ENCODE measurements at places on chromosomes 1 and 21.

DNA sequence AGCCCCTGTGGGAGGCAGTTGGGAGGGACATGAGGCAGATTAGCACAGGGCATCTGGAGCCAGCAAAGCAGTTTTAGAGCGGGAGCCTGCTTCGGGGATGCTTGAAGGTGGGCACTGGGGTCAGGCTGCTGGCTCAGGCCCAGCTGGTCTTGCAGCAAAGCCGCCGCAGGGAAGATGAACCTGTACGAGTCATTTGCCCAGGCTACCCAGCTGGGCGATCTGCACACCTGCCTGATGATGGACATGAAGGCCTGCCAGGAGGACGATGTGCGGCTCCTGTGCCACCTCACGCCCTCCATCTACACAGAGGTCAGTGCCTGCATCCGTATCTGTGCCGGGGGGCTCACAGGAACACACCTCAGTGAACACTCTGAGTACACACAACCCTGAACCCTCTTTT, 7.7 kb upstream of the SLC27A3 start:
- no peak for DNase-seq

DNA sequence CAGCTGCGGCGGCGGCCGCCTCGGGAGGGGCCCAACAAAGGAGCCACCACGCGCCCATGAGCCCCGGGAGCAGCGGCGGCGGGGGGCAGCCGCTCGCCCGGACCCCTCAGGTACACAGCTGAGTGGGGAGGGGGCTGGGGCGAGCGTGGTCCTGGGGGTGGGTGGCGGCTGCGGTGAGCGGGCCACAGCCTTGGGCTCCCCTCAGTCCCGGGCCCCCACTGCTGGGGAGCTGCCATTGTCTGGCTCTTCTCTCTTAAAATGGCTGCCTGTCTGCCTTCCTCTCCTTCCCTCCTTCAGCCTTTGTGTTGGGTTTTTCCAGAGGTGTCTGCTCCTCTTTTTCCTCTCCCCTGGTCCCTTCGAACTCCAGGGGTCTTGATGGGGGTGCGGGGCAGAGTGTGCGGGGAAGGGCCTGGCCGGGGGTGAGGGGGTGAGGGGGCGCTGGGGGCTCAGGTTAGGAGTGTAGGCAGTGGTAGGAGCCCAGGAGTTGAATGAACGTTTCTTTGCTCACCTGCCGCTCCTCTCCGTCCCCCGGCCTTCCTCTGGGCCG, 1.7 kb downstream of the ARID1A start:
- no peak for DNase-seq

GRCh38 chr1:70465911-70466310, 54.8 kb downstream of the CTH start:
- DNase-seq = no peak

DNA sequence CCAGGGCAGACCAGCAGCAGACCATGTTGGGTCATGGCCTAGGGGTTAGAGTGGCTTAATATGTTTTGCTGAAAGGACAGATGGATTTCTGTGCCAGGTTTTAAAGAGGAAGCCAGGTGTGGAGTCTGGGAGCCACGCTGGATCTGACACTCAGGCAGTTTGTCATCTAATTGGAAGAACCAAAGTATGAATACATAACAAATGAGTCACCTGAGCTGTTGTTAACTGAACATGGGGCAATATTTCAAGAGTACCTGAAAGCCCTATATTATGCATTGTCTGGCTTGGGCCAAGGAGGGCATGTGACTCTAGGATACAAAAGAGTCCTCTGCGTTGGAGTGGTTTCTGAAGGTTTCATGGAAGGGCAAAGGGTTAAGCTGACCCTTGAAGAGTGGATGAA, 70.6 kb downstream of the LMO4 start:
- no peak for DNase-seq

DNA sequence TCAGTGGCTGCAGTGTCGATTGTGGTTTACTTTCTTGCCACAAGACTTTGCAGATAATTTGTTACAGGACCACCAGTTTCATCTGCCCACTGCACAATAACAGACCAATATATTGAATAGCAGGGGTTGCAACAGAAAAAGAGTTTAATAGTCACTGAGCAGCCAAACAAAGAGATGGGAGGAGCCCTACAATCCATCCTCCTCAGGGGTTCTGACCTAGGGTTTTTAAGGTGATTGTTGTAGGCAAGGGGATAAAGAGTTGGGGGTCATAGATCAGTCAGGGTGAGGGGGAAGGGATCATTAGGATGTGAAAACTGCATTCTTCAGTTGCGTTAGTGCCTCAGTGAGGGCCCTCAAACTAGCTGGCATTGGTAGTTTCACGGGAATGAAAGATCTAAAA, 110.7 kb upstream of the OLFM3 start:
- DNase-seq = no peak

- DNase-seq = no peak
Observed at GRCh38 chr1:162200096-162200847, 130.8 kb downstream of the NOS1AP start.

- DNase-seq = no peak
Observed at GRCh38 chr1:106536741-106537140, 519.7 kb upstream of the PRMT6 start.

DNA sequence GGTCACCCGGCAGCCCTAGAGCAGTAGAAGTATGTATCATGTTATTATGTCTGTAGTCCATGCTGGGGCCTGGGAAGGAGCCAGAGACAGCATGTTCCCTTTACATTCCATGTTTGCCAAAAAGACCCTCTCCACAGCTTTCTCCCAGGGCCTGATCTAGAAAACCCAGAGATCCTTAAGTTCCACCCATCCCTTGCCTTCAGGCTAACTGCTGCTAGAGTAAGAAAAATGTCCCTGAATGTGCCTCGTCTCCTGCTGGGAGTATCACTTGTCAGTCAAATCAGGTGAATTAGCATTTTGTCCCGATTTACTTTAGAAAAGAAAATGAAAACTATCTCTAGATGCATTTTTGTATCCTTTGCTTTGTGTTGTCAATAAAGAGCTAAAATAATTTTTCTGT, 13.3 kb upstream of the MRPS14 start:
- no peak for DNase-seq

- no peak for DNase-seq
Observed at GRCh38 chr1:83583351-83584014, 415.4 kb downstream of the TTLL7 start.

GRCh38 chr21:33046455-33046854, 20.7 kb downstream of the OLIG2 start:
- no peak for DNase-seq

DNA sequence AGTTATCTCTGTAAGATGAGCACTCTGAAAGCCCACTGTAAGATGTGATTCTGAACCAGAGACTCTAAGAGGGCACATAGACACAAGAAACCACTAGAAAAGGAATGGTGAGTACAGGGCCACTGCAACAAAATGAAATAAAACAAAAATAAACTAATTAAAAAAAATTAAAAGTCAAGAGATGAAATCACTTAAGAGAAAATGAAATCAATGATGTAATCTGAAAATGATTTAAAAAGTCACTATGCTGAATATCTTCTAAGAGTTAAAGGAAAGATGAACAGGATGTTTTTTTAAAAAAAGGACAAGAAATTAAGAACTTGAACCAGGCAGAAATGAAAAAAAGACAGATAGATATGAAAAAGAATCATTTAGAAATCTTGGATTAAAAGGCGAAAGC, 110.6 kb upstream of the OLIG2 start:
- DNase-seq = no peak

GRCh38 chr21:35280231-35280630, 231.1 kb upstream of the RUNX1 start:
- DNase-seq = no peak

GRCh38 chr1:165355977-165356811, at the start of gene LMX1A:
Gene LMX1A, minus strand, starts transcription at chr1:165356715. Its CDS starts 1,156 bp downstream, at chr1:165355559.
- peak; percentile 20 for DNase-seq

- DNase-seq = no peak
Observed at GRCh38 chr1:35558374-35559316, 1.0 kb downstream of the NCDN start.

DNA sequence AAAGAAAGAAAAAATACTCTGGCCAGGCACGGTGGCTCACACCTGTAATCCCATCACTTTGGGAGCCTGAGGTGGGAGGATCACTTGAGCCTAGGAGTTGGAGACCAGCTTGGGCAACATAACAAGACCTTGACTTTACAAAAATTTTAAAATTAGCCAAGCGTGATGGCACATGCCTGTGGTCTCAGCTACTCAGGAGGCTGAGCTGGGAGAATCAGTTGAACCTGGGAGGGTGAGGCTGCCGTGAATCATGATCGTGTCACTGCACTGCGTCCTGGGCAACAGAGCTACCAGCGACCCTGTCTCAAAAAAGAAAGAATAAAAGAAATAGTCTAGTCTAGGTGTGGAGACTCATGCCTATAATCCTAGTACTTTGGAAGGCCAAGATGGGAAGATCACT, 22.3 kb downstream of the RRP1B start:
- DNase-seq = no peak

DNA sequence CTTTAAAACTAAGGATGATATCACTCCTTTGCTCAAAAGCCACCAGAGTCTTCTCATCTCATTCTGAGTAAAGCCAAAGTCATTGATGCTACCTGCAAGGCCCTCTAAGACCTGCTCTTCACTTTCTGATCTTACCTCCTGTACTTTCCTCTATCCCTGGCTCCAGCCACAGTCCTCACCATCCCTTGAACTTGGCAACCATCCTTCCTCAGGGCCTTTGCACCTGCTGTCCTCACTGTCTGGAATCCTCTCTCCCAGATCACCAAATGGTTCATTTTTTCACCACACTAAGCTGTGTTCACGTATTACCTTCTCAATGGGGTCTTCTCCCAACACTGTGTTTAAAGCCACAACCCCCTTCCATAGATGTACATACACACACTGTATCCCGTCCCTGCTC, 4.3 kb upstream of the PHLDA3 start:
- DNase-seq = no peak

GRCh38 chr21:42097860-42098454, 26.8 kb downstream of the UMODL1 start:
- DNase-seq = peak; percentile 38

- no peak for DNase-seq
Observed at GRCh38 chr1:1427820-1428148, 6.7 kb upstream of the ANKRD65 start.

GRCh38 chr1:193283016-193283415, 96.6 kb upstream of the B3GALT2 start:
- no peak for DNase-seq

DNA sequence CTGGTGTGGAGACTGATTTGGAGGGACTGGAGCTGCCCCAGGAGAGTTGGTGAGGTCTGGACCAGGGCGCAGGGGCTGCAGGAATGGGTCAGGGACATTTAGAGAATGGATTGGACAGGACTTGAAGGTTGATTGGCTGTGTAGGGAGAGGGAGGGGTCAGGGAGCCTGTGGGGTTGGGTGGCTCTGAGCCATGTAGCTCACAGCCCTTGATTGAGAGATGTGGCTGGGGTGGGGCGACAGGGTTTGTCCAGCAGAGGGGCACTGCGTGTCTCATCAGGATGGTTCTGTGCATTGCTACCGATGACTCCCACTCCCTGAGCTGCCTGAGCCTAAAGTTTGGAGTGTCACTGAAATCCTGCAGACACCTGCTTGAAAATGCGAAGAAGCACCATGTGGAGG, 12.1 kb downstream of the AZIN2 start:
- DNase-seq = no peak

DNA sequence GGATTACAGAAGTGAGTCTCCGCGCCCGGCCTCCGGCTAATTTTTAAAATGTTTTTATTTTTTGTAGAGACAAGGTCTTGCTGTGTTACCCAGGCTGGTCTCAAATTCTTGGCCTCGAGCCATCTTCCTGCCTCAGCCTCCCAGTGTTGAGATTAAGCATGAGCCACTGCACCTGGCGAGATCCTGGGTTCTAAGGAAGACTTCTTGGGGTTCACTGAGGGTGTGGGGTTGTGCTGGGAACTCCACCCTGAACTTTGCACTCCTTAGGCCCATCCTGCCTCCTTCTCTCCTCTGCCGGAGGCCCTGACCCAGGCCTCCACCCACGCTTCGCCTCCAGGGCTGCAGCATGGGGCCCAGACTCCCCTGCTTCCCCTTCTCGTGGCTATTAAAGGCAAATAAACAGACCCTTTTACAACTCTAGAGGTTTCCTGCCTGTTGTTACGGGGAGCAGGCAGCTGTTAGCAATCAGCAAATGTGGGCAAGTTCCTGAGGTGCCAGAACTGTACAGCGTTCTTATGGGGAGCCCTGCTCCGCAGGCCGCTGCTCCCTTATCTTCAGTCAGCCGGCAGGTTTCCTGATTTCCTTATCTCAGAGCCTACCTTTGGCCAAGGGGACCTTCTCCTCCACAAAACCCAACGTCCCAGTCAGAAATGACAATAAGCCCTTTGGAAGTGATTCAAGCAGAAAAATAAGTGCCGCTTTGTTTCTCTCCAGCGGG, 41.0 kb upstream of the LIN9 start:
- DNase-seq = no peak

DNA sequence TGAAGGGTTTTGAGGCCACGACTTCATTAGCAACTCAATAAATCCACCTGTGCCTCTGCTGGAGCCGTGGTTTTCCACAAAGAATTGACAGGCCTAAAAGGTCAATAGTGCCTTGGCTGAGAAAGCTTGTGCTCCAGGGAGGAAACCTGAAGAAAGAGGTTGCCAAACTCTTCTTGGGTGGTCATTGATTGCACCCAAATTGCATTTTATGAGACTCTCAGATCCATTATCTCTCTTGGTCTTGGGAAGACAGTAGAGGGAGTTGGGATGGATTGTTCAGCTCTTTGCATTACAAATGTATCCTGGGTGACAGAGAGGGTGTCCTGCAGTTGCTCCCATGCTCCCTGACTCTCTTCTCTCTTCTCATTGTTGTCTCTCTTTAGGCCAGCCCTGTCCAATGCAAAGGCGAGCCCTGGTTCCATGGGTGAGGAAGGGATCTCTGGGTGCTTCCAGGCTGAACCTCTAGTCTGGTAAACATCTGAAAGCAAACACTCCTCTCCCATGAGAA, 46.1 kb upstream of the HTR1D start:
- DNase-seq = no peak

- no peak for DNase-seq
Observed at GRCh38 chr1:204001166-204001901, 71.6 kb upstream of the SOX13 start.

DNA sequence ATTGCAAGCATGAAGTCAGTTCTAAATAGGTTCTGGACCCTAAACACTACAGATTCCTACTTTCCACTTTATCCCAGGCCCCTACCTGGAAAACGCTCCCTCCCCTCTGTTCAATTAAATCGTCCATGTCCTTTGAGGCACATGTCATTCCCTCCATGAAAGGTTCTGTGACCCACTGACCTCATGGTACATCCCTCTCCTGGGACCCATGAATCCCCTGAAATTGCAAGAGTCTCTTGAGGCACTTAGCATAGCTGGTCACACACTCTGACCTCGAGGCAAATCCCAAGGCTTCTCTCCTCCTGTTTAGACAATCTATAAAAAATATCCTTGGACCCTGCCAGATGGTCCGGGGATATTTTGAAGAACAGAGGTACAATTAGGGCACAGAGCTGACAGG, 34.3 kb upstream of the KRTAP19-8 start:
- DNase-seq = no peak

GRCh38 chr1:211900441-211900840, 69.9 kb upstream of the LPGAT1 start:
- no peak for DNase-seq

- DNase-seq = no peak
Observed at GRCh38 chr21:42198929-42199867, 19.7 kb upstream of the ABCG1 start.

Measured in tibial nerve (tissue), 4 donors.